NCI-H1105 treated with DMSO at 0.1 percent for 48 hours (cell line): ENCODE measurements at places on chromosomes 1 and 21.

DNA sequence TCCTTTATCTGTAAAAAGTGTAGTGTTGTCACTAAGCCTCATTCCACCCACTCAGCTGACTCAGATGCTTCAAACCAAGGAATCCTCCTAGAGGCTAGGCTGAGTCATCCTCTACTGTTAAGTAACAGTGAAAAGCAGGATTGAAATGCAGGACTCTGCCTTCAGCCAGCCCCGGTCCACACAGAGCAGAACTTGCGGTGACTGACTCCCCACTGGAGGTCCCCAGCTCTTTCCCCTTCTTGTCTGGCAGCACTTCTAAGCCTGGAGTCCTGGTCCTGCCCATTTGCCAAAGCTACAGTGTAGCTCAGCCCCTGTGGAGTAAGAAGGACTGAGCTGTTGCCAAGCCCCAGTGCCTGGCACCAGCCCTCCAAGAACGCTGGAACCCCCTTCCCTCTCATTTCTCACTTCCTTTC, 1.7 kb downstream of the RAB7B start:
- DNase-seq, result no peak

GRCh38 chr1:3120140-3120539, 51.1 kb downstream of the PRDM16 start:
- no peak for DNase-seq

DNA sequence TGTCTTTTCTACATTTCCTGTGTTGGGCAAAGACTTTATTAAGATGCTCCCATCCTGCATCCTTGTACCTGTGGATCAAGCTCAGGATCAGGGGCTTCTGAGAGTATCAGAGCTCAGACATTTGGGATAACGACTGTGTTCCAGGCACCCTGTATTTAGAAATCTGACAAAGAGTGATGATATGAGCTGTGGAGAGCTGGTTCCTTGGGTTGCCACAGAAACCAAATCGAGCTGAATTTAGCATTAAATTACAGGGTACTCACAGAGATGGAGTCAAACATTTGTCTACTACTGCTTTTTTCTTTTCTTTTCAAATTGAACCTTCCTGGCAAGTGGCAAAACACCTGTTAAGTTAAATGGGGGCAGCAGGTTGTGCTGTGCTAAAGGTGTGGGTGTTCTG, 110.6 kb downstream of the XCL2 start:
- no peak for DNase-seq

DNA sequence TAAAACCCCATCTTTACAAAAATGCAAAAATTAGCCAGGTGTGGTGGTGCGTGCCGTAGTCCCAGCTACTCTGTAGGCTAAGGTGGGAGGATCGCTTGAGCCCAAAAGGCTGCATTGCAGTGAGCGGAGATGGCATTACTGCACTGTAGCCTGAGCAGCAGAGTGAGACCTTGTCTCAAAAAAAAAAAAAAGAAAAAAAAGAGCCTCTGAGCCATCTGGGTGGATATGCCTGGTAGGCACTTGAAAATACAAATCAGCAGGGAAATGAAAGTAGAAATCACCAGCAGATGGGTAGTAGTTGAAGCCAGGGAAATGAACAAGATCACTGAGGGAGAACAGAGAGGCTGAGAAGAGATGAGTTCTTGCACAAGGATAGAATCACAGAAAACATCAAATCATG, 131.0 kb upstream of the HMCN1 start:
- no peak for DNase-seq

DNA sequence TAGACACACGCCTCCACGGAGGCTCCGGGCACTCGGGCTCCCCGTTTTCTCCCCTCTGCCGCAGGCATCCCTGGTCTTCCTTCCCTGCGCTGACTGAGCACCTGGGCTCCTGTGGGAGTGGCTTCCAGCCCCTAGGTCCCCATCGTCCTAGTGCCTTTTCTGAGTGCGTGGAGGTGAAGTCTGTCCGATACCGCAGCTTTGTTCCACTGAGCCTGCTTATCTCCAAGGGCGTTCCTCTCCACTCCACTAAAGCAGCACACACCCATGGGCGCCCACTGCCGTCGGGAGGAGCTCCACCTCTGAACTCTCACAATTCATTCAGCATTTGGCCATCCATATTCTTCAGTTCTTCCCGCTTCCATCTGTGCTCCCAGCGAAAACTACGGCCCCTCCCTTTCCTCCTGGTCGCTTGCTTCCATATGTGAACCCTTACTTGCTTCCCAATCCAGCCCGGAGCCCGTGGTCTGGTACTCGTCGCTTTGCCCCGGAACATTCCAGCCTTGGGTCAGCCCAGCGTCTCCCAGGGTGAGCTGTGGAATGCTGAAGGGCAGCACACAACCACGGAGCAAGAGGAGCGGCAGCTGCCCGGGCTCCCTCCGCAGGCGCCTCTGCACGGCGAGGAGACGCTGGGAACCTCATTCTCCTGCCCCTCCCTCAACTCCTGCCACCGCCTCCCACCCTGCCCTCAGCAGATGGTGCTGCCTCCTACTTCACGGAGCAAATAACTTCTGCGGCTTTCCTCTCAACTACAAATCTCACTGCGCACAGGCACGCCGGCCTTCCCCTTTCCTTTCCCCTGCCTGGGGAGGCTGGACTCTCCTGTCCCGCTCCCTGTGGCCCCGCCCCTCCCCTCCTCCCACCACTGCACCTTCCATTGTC, 27.5 kb downstream of the ATP8B2 start:
- peak; percentile 59 for DNase-seq

DNA sequence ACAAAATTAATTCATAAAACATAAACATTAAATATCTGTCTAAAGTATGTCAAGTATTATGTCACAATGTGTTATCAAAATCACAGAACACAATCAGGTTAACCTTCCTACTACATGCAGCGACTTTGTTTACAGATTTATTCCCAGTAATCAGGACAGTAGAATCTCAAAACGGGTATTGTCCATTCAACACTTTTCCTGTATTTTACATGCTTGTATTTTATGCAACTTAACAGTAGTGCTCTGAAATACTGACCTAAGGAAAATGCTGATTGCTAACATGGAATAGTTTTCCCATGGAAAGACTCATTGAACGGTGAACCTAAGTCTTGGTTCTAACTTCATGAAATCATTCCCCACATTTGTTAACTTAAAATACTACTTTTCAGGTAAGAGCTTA, 2.3 kb downstream of the SERBP1 start:
- DNase-seq, result no peak

GRCh38 chr1:33860671-33861070, 3.2 kb upstream of the HMGB4 start:
- no peak for DNase-seq

GRCh38 chr1:60575326-60575977, 501.9 kb upstream of the C1orf87 start:
- DNase-seq, result no peak

- no peak for DNase-seq
These were observed 585 bp upstream of the GLRX2 start for GRCh38 chr1:193105821-193106177.

DNA sequence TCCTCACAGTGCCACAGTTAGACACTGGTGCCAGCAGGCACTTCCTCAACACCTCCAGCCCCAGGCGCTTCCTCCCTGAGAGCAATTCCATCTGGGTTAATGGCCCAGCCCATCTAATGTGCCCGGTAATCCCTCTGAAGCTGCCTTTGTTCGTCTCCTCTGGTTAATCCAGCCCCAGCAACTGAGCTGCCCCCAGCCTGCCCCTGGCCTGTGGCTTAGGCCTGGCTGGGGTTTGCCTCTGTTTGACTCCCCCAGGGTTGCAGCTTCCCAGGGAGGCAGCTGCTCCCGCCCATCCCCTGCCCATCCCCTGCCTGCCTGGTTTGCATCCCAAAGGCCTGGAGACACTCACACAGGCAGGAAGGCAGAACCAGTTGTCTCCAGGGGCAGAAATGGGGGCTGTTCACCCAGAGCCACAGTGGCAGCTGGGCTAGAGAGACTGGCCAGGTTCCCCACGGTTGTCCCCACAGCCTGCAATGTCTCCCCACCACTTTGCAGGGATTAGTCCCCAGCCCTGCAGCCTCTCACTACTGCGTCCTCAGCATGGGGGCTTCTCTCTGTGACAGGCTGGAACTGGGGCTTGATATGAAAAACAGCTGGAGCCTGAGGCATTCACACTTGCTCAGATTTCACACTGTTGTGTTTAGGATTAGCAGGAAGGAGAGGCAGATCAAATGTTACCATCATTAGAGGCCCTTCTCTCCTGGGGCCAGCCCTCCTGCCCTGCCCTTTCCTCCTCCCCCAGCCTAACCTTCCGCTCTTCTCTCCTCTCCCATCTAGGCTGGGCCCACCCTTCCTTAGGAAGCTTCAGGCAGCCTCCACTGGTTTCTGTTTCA, 120.2 kb downstream of the TLR5 start:
- DNase-seq, result no peak

DNA sequence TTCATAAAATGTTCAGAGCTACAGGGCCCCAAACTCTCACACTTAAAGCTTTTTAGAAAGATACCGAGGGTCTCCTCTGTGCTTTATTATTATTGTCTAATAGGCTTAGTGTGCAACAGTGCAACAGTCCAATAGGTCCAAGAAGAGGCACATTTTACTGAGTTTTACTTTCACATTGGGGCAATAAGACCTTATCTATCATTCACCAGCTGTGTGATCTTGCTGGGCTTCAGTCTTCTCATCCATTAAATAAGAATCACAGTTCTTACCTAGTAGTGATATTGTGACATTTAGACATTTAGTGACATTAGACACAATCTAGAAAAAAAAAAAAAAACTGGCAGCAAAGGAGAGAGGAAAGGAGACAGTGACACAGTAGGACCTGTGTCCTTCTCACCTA, 175.8 kb upstream of the NFIA start:
- DNase-seq, result no peak

- no peak for DNase-seq
These were observed 470 bp downstream of the PTAFR start for GRCh38 chr1:28175955-28176485.

DNA sequence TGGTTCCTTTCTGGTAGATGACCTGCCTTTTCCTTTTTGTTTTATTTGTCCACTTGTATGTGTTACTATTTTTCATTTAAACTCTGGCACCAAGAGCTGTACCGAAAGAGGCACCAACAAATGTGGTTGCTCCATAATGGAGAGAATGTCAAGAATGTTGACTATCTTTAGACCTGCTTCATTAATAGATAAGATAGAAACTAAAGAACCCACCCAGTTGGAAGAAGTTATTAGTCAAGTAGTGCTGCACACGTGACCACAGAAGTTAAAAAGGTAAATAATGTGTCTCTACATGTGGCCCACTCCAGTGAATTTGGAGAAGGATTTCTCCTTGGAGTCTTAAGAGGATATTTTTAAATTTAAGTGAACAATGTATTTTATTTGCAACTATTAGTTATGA, 9.3 kb downstream of the ATP1A1 start:
- DNase-seq, result no peak

DNA sequence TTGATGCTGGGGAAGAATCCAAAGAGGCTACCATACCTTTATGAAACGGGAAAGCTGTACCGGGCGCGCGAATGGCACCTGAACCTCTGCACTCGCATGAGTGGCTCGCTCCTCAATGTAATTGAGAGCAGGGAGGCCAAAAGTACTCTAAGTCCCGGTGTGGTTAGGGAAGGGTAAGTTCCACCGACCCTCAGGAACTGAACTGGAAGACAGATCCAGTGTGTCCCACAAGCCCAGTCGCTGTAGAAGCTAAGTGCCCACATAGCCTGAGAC, 1.0 kb downstream of the GATAD2B start:
- DNase-seq, result peak; percentile 39

DNA sequence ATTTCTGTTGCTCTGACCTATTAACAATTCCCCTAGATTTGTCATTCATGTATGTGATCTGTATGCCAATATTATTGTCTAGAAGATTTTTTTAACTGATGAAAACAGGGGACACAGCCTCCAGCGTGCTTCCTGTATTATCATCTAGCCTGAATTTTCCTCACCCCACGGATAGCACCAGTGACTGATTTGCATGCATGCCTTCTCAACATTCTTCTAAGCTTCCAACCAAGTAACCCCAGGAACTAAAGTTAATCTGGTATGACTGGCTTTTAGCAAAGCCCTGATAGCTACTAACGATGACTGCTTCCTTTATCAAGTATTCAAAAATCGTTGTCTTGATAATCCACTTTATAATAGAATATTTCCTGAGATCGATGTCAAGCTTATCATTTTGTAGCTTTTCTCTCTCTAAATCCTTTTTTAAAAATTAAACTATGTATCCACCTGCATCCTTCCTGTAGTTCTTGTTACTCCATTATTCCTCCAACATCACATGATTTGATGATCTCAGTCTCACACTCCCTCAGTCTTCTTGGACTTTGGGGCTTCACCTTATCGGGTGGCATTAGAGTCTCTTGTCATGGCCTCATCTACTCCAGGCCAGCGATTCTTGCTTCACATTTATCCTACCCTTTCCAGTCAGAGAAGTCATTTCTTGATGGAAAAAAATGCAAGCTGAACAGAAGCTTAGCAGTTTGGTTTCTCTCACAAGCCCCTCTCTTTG, 19.0 kb downstream of the BCAR3 start:
- no peak for DNase-seq

GRCh38 chr1:61183471-61184039, 101.2 kb downstream of the NFIA start:
- peak; percentile 67 for DNase-seq

DNA sequence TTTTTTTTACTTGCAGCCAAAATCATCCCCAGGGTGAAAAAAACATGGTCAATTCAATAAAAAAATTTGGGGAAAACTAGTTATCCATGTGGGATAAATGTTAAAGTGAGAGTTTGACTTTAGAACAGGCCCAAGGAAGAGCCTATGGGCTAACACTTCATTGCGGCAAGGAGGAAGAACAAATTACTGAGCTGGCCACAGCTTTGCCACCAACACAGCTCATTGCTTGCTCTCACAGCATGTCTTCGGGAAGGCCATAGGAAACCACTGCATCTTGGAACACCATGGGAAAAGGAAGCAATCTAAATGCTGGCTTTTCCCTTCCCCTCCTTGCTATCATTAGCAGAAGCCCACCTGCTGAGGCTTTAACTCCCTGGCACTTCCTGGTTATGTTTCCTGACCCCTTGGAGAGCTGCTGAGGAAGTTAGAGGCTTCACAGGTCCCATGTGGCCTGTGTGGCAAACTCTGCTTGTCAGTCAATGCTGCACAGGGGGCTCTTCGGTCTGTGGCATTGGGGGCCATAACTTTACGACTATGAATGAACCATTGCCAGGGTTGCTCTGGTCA, 86.0 kb downstream of the SLC25A24 start:
- no peak for DNase-seq

DNA sequence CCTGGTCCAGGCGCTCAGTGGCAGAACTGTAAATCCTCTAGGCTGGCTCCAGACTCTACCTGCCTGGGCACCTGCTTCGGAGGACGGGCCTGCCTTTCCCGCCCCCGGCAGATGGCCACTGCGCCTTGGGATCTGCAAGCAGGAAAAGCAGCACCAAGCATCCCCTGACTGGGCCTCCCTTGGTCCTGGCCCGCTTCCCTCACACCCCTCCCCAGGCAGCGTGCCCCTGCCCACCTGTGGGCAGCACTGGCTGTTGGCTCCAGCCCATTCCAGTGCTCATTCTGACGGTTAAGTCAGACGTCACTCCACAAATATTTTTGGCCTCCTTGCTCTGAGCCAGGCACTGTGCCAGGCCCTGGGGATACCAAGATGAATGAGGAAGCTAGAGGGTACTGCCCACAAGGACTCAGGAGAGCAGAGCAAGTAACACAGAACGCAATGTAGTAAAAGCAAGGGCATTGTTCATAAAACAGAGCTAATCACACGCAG, 22.0 kb upstream of the BLACAT1 start:
- peak; percentile 28 for DNase-seq

GRCh38 chr1:31007462-31007991, 58.0 kb downstream of the PUM1 start:
- DNase-seq, result no peak
